ENCODE measurements at places on chromosomes 6 and 20.

DNA sequence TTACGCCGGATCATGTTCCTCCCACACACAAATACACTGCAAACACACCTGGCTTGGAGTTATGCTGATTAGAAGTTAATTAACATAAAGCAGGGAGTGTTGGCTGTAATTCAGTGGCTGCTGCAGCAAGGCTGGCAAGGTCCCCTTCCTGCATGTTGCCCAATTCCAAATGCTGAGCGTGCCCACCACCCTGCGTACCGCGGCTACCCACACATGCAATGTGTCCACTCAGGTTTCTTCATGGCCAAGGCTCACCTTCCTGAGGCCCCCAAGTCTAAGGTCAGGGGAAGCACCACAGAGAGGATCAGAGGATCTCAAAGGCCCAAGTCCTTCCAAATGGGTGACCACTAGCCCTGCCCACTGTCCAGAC is 11.6 kb upstream of the PRND start:
- H3K27me3 ChIP-seq, result no peaks in the 10 kb centered on the region
- no peak for DNase-seq
- no peak overlapping the region for H3K4me3 ChIP-seq

- H3K4me1 ChIP-seq, result no peaks in the 10 kb centered on the region
- no peak overlapping the region for H3K27ac ChIP-seq
- H3K4me3 ChIP-seq, result no peak overlapping the region
- no peaks in the 10 kb centered on the region for H3K27me3 ChIP-seq
- DNase-seq, result no peak
Observed at GRCh38 chr6:16855460-16855859, 94.2 kb upstream of the ATXN1 start.

- no peaks in the 10 kb centered on the region for H3K4me1 ChIP-seq
- no peak for DNase-seq
- H3K27me3 ChIP-seq, result no peaks in the 10 kb centered on the region
Observed at GRCh38 chr20:22561965-22562577, 22.3 kb downstream of the FOXA2 start.

- no peaks in the 10 kb centered on the region for H3K36me3 ChIP-seq
- H3K27ac ChIP-seq, result no peak overlapping the region
- H3K4me3 ChIP-seq, result no peak overlapping the region
- no peaks in the 10 kb centered on the region for H3K4me1 ChIP-seq
Observed at GRCh38 chr6:150256618-150257272, 112.1 kb upstream of the IYD start.

DNA sequence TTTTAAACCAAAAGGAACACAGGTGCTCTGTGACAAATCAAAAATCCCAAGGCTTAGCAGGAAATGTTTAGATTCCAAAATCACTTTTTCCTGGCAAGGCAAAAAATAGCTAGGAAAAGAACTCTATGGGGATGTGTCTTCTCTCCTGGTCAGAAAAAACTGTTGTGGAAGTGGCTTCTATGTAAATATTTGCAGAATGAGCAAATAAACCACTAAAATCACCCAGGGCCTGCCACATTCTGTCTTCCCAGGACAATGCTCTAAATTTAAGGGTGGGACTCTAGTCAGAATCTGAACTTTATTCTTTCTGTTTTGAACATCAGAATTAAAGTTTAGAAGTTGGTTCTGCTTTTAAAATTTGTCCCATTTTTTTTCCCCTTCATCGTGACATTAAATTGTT is 29.3 kb downstream of the GCM1 start:
- H3K27ac ChIP-seq, result no peak overlapping the region
- H3K4me3 ChIP-seq, result no peak overlapping the region
- no peaks in the 10 kb centered on the region for H3K36me3 ChIP-seq
- no peak for DNase-seq

DNA sequence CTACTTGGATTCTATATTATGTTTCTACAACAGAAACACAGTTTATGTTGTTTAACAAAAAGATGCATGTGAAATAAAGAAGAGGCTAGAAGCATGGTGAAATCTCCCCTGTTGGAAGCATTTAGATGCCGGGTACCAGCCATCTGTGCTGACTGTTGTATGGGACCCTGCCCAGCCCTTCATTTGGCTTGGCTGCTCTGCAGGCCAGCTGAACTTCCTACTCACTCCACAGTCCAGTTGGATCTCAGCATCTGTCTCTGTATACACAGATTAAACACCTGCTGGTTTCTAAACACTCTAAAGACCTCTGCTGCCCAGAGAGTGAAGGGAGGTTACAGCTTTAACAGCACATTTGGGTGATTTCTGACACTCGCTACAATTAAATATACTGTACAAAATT is 228.3 kb downstream of the SLC35F1 start:
- no peaks in the 10 kb centered on the region for H3K36me3 ChIP-seq
- no peaks in the 10 kb centered on the region for H3K4me1 ChIP-seq
- H3K27me3 ChIP-seq, result no peaks in the 10 kb centered on the region
- no peak overlapping the region for H3K27ac ChIP-seq
- H3K4me3 ChIP-seq, result no peak overlapping the region

GRCh38 chr20:26218301-26218700 is 521.6 kb upstream of the ZNF337 start:
- no peak overlapping the region for H3K4me3 ChIP-seq
- H3K27me3 ChIP-seq, result no peaks in the 10 kb centered on the region
- DNase-seq, result no peak
- no peaks in the 10 kb centered on the region for H3K36me3 ChIP-seq

GRCh38 chr6:29747688-29748250 is 24.5 kb downstream of the HLA-F start:
- peak overlapping the region; percentile 74 for H3K4me3 ChIP-seq
- peaks cover 7% of the 10 kb centered on the region for H3K4me1 ChIP-seq
- no peaks in the 10 kb centered on the region for H3K27me3 ChIP-seq

DNA sequence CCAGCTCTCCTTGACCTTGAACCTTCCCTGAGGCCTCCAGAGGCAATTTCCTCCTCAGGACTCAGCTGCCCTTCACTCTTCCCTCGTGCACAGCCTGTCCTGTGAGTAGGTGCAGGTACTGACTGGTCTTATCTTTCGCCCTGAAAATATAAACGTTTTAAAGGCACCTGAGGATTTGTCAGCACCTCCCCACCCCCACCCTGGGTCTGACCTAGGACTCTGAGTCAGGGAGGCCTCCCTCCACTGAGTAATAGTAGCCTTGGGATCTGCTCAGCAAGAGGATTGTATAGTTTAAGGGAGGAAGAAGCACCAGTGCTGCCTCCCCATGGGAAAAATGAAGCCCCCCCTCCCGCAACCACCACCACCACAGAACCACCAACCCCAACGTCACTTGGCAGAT is 54.6 kb downstream of the PPARD start:
- no peak for DNase-seq
- H3K4me1 ChIP-seq, result peaks cover 27% of the 10 kb centered on the region
- H3K4me3 ChIP-seq, result no peak overlapping the region
- no peak overlapping the region for H3K27ac ChIP-seq
- H3K36me3 ChIP-seq, result no peaks in the 10 kb centered on the region
- H3K27me3 ChIP-seq, result no peaks in the 10 kb centered on the region

DNA sequence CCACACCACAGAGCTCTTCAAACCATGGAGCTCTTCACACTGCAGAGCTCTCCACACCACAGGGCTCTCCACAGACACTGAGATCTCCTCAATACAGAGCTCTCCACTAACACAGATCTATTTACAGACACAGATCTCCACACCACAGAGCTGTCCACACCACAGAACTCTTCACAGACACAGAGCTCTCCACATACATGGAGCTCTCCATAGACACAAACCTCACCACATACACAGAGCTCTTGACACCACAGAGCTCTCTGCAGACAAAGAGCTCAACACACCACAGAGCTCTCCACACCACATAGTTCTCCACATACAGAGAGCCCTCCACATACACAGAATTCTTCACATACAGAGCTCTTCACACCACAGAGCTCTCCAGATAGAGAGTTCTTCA is 53.0 kb downstream of the ERMARD start:
- DNase-seq, result peak; percentile 4
- H3K27ac ChIP-seq, result no peak overlapping the region
- no peak overlapping the region for H3K4me3 ChIP-seq
- H3K27me3 ChIP-seq, result no peaks in the 10 kb centered on the region
- no peaks in the 10 kb centered on the region for H3K4me1 ChIP-seq

DNA sequence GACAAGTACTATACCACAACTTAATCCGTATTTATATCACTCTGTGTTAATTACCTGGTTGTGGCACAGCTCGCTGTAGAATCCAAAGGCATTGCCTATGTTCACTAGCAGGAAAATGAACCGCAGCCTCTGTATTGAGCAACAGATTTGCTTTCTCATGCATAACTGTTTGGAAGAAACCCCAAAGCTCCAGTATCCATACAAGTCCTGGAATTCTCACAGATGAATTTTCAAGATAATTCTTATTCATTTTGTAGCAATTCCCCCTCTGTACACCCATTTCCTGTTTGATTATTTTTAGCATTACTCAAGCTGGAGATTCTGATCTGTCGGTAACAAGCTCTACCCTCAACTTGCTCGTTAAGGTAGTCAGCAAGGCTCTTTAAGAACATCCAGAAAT is 63.5 kb downstream of the STMND1 start:
- DNase-seq, result no peak
- H3K4me3 ChIP-seq, result no peak overlapping the region
- H3K27me3 ChIP-seq, result no peaks in the 10 kb centered on the region
- no peaks in the 10 kb centered on the region for H3K36me3 ChIP-seq
- no peaks in the 10 kb centered on the region for H3K4me1 ChIP-seq
- no peak overlapping the region for H3K27ac ChIP-seq

GRCh38 chr6:18122128-18123093 is at the start of gene NHLRC1:
NHLRC1 (minus strand) TSS chr6:18122677; CDS start chr6:18122606, 71 bp downstream.
- H3K4me1 ChIP-seq, result no peaks in the 10 kb centered on the region
- H3K4me3 ChIP-seq, result peak within 1 kb of the TSS; percentile 54
- no peaks in the 10 kb centered on the region for H3K27me3 ChIP-seq
- no peaks in the 10 kb centered on the region for H3K36me3 ChIP-seq
- peak within 1 kb of the TSS; percentile 41 for H3K27ac ChIP-seq
- DNase-seq, result peak; percentile 93

- no peaks in the 10 kb centered on the region for H3K4me1 ChIP-seq
- H3K27me3 ChIP-seq, result no peaks in the 10 kb centered on the region
- H3K27ac ChIP-seq, result no peak overlapping the region
- H3K36me3 ChIP-seq, result no peaks in the 10 kb centered on the region
- DNase-seq, result no peak
- no peak overlapping the region for H3K4me3 ChIP-seq
Observed at GRCh38 chr6:1720620-1721322, 111.1 kb downstream of the FOXC1 start.

DNA sequence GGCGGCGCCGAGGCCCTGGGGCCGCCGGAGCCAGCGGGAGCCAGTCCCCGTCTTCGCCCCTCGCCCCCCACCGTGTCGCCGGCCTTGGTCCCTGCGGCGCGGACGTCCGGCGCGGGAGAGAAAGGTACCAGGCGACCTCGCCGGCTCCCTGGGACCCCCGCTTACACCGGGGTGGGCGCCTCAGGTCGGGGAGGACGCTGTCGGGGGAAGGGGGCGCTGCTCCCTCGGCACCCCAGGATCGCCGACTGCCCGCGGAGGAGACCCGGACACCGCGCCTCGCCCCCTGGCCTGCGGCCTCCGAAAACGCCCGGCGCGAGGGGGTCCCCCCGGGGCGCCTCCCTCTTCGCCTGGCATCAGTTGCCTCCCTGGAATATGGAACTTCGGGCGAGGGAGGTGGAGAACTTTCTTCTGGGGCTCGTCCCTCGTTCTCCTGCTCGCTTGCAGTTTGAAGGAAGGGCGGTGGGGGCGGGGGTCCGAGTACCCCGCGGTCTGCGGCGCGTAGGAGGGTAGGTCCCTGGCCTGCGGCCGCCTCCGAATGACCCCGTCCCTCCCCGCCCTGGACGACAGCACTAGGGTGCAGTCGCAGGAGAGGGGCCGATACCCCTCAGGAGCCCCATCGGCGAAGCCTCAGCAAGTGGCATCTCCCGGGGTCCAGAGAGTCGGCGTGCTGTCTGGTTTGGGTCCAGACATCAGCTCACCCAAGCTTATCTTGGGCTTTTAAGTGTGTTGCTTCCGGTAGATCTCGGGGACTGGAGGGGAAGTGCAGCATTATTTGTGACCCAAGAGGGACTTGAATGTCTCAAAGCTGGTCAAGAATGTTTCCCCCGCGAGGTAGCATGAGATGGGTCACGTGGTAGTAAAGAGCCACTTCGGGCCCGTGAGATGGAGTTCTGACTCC is 549 bp downstream of the ANKRD6 start:
- peak; percentile 76 for DNase-seq
- H3K27ac ChIP-seq, result peak overlapping the region; percentile 72
- no peaks in the 10 kb centered on the region for H3K27me3 ChIP-seq
- no peaks in the 10 kb centered on the region for H3K36me3 ChIP-seq
- peak overlapping the region; percentile 93 for H3K4me3 ChIP-seq
- peaks cover 12% of the 10 kb centered on the region for H3K4me1 ChIP-seq

- H3K27ac ChIP-seq, result no peak overlapping the region
- H3K4me3 ChIP-seq, result no peak overlapping the region
- H3K4me1 ChIP-seq, result no peaks in the 10 kb centered on the region
- H3K36me3 ChIP-seq, result no peaks in the 10 kb centered on the region
Observed at GRCh38 chr6:93580446-93580845, 161.1 kb upstream of the EPHA7 start.

- peak; percentile 18 for DNase-seq
- no peaks in the 10 kb centered on the region for H3K27me3 ChIP-seq
- no peak overlapping the region for H3K27ac ChIP-seq
- H3K4me3 ChIP-seq, result no peak overlapping the region
- no peaks in the 10 kb centered on the region for H3K4me1 ChIP-seq
Observed at GRCh38 chr20:46647469-46647868, 3.8 kb downstream of the SLC13A3 start.

DNA sequence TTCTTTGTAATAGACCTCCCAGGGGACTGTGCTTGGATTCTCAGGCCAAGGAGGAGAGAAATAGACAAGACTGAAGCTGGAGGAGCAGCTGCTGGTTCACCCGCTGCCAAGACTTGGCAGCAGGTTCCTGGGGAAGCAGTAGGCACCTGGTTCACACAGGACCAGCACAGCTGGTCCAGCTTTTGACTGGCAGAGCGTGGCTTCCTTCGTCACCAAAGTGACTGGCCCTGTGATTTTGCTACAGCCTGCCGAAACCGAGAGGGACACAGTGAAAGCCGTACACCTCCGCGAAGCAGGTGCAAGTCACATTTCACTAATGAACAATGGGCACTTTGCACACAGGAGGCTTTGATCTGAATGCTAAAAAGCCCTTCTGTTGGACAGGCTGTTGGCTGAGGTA is 199.0 kb downstream of the RNF144B start:
- H3K4me1 ChIP-seq, result no peaks in the 10 kb centered on the region
- DNase-seq, result no peak
- no peaks in the 10 kb centered on the region for H3K27me3 ChIP-seq
- H3K27ac ChIP-seq, result no peak overlapping the region
- no peaks in the 10 kb centered on the region for H3K36me3 ChIP-seq

- H3K36me3 ChIP-seq, result no peaks in the 10 kb centered on the region
- H3K27me3 ChIP-seq, result no peaks in the 10 kb centered on the region
- DNase-seq, result no peak
- no peak overlapping the region for H3K27ac ChIP-seq
- no peak overlapping the region for H3K4me3 ChIP-seq
Observed at GRCh38 chr20:15767999-15768741, 805.1 kb downstream of the KIF16B start.

Data from testis (tissue), 5 donors.